ENCODE measurements at places on chromosomes 5 and 9.

DNA sequence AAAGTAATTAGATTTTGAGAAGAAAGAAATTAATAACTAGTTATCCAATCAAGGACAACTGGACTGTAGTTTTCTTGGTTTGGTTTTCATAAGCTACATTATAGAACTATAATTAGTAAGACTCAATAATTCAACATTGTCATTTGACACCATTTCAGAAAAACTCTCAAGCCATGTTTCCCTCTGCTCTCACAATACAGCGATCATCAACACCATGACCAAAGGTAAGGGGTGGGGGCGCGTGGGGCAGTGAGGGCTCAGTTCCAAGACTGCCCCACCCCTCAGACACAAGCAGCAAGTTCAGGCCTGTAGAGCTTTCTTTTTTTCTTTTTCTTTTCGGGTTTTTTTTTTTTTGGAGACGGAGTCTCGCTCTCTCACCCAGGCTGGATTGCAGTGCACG lies 6.4 kb downstream of the CMBL start:
- no peak for DNase-seq

- DNase-seq, result no peak
Observed at GRCh38 chr5:79831381-79832309, 142.0 kb downstream of the CMYA5 start.

DNA sequence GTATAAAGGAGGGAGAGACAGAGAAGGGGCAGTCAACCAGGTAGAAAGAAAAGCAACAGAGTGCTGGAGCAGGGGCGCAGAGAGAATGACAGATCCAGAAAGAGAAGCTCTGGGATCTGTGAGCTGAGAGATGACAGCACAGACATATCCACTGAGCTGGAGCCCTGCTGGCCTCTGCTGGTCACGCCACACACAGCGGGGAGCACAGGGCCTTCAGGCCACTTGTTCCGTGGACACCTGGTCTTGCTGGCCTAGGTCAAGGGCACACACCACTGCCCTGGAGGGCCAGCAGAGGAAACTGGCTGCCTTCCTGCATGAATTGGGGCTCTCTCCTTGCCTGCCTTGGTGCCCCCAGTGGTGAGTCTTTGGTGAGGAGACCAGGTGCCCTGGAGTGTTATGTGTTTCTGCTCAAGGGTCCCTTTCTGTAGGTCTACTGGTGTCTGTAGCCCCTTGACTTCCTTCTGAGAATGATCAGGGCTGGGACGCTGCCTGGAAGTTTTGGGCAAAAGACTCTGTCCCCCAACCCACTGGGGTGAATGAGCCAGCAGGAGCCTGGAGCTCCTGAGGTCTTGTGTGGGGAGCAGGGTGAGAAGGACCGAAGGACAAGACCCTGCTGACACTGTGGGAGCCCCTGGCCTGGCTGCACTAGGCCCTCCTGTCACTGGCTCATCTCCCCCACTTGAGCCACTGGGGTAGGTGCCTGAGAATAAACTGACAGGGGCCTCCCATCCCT lies 59.2 kb upstream of the ADAMTS2 start:
- DNase-seq, result no peak

DNA sequence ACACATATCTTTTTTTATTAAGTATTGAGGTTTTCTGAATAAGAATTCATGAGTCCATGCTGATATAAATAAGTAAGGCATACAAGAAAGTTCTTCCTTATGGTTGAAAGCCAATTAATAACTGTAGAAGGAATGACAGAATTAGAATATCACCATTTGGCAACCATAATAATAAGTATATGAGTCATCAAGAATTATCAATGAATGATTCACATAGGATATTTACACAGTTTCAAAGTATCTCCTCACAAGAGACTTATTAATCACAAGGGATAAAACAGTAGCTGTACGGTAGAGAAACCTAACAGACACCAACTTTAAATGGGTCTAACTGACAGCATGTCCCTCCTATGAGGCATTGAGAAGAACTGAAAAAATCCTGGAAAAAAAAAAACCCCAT lies 161.6 kb downstream of the NR3C1 start:
- no peak for DNase-seq

DNA sequence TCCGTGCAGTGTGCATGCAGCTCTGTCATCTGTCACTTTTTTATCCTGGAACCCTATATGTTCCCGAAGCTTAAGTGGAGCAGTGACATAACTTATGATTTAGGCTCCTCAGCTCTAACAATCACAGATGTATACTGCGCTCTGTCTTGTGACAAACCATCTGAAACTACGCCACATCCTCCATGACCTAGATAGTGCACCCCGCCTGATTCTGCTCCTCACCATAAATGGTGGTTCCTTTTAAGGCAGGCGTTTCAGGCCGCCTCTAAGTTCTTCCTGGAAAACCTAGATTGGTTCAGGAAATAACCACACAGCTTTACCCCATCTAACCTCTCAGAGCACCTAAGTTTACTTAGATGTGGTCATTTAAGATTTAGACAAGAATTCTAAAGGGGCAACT lies 372.0 kb downstream of the CDH10 start:
- no peak for DNase-seq

DNA sequence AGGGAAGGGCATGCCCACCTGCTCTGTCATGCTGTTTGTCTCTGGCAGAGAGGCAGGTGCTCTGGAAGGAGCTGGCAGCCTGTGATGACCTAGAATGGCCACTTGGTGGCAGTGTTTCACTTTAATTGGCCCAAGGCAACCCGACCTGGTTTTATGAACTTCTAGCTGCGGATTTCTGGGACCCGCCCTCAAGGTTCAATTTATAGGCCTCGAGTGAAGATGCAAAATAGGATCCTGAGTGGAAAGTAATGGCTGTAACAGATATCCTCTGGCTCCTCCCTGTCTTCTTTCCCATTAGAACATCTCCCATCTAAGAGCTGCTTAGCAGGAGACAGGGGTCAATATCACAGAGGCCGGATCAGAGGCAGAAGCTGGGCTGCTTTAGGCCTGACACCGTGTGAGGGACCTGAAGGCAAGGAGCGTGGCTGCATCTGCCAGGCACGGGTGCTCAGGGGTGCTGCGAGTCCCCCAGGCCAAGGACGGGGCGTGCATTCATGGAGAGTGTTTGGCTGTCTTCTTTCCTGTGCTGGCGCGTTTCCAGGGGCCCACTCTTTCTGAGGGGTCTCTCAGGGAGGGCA lies 56.7 kb upstream of the SLC28A3 start:
- DNase-seq, result peak; percentile 27
